ENCODE measurements at places on chromosomes 16 and 17.

DNA sequence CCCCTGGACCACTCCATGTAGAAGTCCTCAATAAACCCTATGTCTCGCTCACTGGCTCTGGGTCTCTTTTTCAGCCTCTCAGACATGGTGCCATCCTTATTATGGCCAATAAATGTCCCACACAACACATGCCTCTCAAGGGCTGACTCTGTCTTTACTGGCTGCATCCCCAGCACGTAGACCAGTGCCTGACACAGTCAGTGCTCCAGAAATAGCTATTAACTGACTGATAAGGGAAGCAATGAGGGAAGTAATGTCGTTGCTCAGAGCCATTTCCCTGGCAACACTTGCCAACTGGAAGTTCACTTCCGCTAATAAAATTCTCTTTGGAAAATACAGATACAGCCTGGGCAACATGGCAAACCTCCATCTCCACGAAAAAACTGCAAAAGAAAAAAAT lies 19.1 kb upstream of the APOH start:
- H3K4me3 ChIP-seq, result no peak overlapping the region
- no peak overlapping the region for H3K27ac ChIP-seq
- no peak for DNase-seq
- no peaks in the 10 kb centered on the region for H3K36me3 ChIP-seq
- no peaks in the 10 kb centered on the region for H3K27me3 ChIP-seq

- no peak for DNase-seq
- H3K4me3 ChIP-seq, result no peak overlapping the region
- no peak overlapping the region for H3K27ac ChIP-seq
- H3K4me1 ChIP-seq, result peaks cover 15% of the 10 kb centered on the region
- no peaks in the 10 kb centered on the region for H3K27me3 ChIP-seq
Measured at GRCh38 chr16:70294385-70295025, 4.5 kb upstream of the DDX19B start.

- H3K36me3 ChIP-seq, result peaks cover 85% of the 10 kb centered on the region
- H3K4me3 ChIP-seq, result no peak overlapping the region
- H3K27ac ChIP-seq, result no peak overlapping the region
- H3K4me1 ChIP-seq, result peaks cover 2% of the 10 kb centered on the region
- no peaks in the 10 kb centered on the region for H3K27me3 ChIP-seq
Measured at GRCh38 chr17:8465356-8465755, 29.7 kb downstream of the NDEL1 start.

DNA sequence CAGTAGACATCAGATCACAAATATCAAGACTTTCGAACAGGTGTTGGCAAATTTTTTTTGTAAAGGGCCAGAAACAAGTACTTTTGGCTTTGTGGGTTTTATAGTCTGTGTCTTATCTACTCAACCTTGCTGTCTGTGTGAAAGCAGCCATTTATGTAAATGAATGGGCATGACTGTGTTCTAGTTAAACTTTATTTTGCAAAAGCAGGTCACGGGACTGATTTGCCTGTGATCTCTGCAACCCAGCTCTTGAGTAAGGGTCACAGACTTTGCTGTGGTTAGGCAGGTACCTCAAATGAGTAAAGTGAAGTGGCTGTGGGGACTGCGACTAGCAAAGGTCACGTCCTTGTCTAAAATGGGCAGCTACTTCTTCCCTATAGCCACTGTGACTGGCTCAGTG lies 136.5 kb downstream of the FTO start:
- H3K27ac ChIP-seq, result no peak overlapping the region
- peaks cover 4% of the 10 kb centered on the region for H3K36me3 ChIP-seq
- no peak overlapping the region for H3K4me3 ChIP-seq
- no peaks in the 10 kb centered on the region for H3K27me3 ChIP-seq

- no peak overlapping the region for H3K27ac ChIP-seq
- no peak for DNase-seq
- H3K4me1 ChIP-seq, result peaks cover 15% of the 10 kb centered on the region
- no peaks in the 10 kb centered on the region for H3K36me3 ChIP-seq
- H3K27me3 ChIP-seq, result no peaks in the 10 kb centered on the region
Measured at GRCh38 chr17:17413821-17414220, 63.0 kb upstream of the MED9 start.

DNA sequence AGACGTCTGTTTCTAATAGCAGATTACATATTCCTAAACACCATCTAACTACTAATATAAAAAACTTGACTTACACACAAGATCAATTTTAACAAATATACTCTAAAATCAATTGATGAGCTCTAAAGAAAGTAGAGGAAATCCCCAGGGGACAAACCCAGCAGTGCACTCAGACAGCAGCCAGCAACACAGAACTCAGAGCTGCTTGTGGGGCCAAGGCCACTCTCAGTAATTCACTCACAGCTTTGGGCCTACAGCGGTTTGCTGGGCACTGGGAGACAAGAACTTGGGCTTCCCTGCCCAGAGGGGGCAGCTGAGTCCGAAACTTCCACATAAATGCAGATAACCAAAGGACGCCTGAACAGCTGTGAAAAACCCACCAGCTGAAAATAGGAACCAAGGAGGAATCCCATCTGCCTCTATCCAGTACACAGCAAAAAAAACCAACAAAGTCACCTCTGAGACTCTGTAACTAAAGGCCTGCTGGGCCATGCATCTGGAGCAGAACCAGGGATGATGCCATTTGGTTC lies 21.4 kb downstream of the NPLOC4 start:
- H3K36me3 ChIP-seq, result peaks cover 43% of the 10 kb centered on the region
- DNase-seq, result no peak
- peaks cover 13% of the 10 kb centered on the region for H3K4me1 ChIP-seq
- H3K27ac ChIP-seq, result no peak overlapping the region
